NCI-H2081 (cell line): ENCODE measurements at places on chromosomes 1 and 21.

GRCh38 chr21:24899138-24899537 is 708.1 kb downstream of the MRPL39 start:
- no peak for DNase-seq

- no peak for DNase-seq
These were observed 7.4 kb upstream of the DNMT3L start for GRCh38 chr21:44269090-44269489.

- DNase-seq: no peak
These were observed 401.8 kb downstream of the SRGAP2C start for GRCh38 chr1:121586369-121587229.

- no peak for DNase-seq
These were observed 114.3 kb downstream of the TGFB2 start for GRCh38 chr1:218459450-218459849.

DNA sequence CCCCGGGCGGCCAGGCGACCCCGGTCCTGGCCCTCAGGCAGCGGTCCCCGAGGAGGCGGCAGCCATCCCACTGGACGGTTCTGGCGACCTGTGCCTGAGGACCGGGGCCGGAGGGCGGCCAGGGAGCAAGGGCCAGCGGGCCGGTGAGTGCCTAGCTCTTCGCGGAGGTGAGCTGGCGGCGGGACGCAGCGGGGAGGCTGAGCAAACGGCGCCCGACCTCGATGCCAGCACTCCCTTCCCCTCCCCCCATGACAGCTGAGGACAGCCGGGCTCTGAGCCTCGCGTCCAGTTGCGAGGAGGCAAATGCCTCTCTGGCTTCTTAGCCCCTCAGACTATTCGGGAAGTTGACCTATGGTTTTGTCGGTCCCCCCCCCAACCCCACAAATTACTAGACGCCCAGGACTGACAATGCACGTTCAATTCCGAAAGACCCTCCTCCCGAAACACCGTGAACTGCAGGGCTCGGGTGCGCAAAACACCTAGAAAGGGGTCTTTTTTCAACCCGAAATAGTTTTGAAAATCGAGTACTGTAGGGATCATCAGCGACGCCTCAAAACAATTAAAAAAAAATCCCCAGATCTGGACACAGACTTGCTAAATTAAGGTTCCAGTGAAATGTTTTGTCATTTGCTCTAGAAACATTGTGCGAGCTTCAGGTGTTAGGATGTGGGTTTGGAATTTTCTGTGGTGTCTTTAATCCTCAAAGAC is 8.3 kb downstream of the CDKN2C start:
- peak; percentile 94 for DNase-seq

DNA sequence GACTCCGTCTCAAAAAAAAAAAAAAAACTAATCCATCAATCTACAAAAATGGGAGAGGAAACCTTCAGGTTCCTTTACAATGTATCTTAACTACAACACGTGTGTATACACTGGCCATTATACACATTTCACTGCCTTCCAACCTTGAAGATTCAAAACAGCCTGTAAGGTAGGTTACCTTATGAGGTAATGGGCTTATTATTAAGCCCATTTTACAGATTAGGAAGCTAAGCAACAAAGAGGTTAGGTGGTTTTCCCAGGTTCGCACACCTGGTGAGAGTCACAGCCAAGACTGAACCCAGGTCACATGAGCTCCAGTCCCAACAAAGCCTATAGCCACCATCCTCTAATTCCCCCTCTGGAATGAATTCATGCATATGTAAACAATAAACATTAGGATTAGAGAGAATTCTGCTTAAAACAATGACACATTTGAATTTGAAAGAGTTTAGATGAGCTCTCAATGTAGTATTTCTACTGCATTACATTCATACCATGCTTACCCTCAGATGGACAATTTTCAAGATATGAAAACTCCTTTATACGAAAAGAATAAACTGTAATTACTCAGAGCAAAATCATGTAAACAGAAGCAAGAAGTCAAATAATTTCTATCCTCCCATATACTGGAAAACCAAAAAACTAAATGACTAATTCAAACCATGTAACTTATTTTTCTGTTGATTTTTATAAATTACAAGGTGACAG is 54.8 kb downstream of the EIF4G3 start:
- no peak for DNase-seq
